ENCODE measurements at places on chromosomes 4 and X.

GRCh38 chrX:9102956-9103355 is 69.0 kb upstream of the FAM9B start:
- DNase-seq: no peak

DNA sequence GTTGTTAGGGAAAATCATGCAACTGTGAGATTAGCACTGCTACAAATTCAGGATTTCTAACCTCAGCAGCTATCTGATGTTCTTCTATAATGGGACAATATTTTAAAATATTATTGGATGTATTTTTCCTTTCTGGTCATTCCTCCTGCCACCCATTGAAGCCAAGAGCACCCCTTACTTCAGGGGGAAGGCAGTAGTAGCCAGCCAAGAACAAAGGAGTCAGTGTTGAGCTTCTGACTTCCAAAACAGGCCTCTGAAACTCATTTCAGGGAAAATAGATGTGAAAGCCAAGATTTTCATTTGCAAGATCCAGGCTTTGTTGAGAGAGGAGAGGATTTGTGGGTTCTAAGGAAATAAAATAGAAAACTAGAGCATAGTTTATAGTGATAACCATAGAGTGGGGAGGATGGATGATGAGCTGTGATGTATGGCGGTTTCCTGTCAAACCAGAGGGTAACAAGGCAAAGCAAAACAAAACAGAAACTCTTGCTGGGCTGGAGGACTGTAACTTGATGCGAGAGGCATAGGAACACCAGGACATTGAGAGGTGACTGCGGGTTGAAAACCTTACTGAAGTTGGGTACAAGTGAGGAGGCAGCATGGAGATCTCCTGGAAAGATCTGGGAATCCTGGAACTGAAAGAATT is 173.7 kb upstream of the LEF1 start:
- no peak for DNase-seq

GRCh38 chr4:55008166-55009056 is 117.0 kb downstream of the KDR start:
- DNase-seq: no peak

- no peak for DNase-seq
These were observed 341.9 kb downstream of the GPM6A start for GRCh38 chr4:175470131-175470530.
